Right lobe of liver (tissue), 6 donors: ENCODE measurements at places on chromosomes 13 and 19.
A peak's percentile ranks its signal among the peaks of the same experiment; 100 is the strongest.

DNA sequence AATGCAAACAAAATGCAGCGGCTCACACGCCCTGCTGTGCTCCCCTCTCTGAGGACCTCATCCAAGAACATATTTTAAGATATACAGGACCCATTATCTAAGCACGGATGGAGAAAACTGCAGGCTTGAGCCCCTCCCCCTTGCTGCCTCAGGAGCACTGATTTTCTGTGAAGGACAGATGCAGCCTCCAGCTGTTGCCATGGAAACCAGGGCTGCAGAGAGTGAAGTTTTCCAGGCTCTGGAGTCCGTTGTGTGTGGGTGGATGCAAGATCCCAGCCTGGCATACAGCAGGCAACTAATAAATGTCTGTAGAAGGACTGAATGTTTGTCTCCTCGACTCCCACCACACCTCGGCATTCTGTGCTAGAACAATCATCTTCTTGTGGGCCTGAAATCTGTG, 105.6 kb upstream of the PEG3 start:
- H3K27ac ChIP-seq, result no peak overlapping the region
- H3K4me1 ChIP-seq, result no peaks in the 10 kb centered on the region
- no peak overlapping the region for H3K4me3 ChIP-seq
- no peaks in the 10 kb centered on the region for H3K27me3 ChIP-seq

GRCh38 chr19:17086120-17086519, 10.5 kb downstream of the MYO9B start:
- no peaks in the 10 kb centered on the region for H3K27me3 ChIP-seq
- no peak overlapping the region for H3K4me3 ChIP-seq
- no peaks in the 10 kb centered on the region for H3K36me3 ChIP-seq
- DNase-seq, result no peak
- H3K27ac ChIP-seq, result no peak overlapping the region

- H3K4me3 ChIP-seq, result no peak overlapping the region
- no peak for DNase-seq
- no peaks in the 10 kb centered on the region for H3K27me3 ChIP-seq
- no peaks in the 10 kb centered on the region for H3K36me3 ChIP-seq
Measured at GRCh38 chr13:80070024-80070703, 270.8 kb downstream of the SPRY2 start.

DNA sequence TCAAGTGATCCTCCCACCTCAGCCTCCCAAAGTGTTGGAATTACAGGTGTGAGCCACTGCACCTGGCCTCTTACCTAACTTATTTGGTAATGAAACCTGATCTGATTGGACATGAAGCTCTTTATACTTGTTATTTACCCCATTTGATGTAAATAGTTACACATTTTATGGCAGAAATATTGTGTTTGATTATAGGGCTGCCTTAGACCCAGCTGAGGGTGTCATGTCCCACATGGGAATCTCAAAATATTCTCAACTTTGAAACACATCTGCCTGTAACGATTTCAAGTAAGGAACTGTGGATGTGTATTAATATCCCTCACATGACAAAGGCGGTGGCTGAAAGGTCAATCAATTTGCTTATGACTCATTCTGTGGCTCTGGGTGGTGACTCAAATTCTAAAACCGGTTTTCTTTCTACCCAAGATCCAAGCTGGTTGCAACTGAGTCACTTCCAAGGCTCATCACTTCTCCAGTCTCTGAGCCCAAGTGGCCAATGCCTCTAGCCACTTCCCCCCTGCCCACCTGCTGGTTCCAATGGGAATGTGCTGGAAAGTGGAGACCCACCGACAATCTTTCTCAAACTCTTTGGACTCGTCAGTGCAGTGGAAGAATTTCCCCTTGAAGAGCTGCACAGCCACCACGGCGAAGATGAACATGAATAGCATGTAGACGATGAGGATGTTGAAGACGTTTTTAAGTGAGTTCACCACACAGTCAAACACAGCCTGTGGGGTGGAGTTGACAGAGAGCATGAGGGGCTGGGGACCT, 110.9 kb downstream of the IER2 start:
- no peaks in the 10 kb centered on the region for H3K36me3 ChIP-seq
- no peaks in the 10 kb centered on the region for H3K27me3 ChIP-seq
- H3K4me1 ChIP-seq, result no peaks in the 10 kb centered on the region
- no peak for DNase-seq
- no peak overlapping the region for H3K4me3 ChIP-seq

- no peak overlapping the region for H3K4me3 ChIP-seq
- no peaks in the 10 kb centered on the region for H3K27me3 ChIP-seq
- no peak overlapping the region for H3K27ac ChIP-seq
- H3K4me1 ChIP-seq, result no peaks in the 10 kb centered on the region
- DNase-seq, result no peak
- H3K36me3 ChIP-seq, result no peaks in the 10 kb centered on the region
Measured at GRCh38 chr13:26813321-26813979, 52.9 kb upstream of the GPR12 start.

- H3K36me3 ChIP-seq, result no peaks in the 10 kb centered on the region
- no peaks in the 10 kb centered on the region for H3K27me3 ChIP-seq
- H3K4me3 ChIP-seq, result no peak overlapping the region
Measured at GRCh38 chr13:23141964-23142363, 38.8 kb upstream of the SGCG start.

- H3K36me3 ChIP-seq, result no peaks in the 10 kb centered on the region
- H3K4me1 ChIP-seq, result no peaks in the 10 kb centered on the region
- H3K27me3 ChIP-seq, result no peaks in the 10 kb centered on the region
- DNase-seq, result no peak
- H3K4me3 ChIP-seq, result no peak overlapping the region
Measured at GRCh38 chr19:3248728-3249326, 24.4 kb downstream of the CELF5 start.

DNA sequence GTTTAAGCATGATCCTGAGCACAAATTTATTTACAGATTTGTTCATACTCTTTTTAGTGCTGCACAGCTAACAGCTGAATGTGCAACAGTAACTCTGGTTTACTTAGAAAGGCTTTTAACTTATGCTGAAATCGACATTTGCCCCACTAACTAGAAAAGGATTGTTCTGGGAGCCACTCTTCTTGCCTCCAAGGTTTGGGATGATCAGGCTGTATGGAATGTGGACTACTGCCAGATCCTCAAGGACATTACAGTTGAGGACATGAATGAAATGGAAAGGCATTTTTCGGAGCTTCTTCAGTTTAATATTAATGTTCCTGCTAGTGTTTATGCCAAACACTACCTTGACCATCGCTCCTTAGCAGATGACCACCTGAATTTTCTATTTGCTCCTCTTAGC, 16.0 kb downstream of the ZNF100 start:
- H3K4me1 ChIP-seq, result no peaks in the 10 kb centered on the region
- H3K27ac ChIP-seq, result no peak overlapping the region
- H3K36me3 ChIP-seq, result peaks cover 9% of the 10 kb centered on the region

DNA sequence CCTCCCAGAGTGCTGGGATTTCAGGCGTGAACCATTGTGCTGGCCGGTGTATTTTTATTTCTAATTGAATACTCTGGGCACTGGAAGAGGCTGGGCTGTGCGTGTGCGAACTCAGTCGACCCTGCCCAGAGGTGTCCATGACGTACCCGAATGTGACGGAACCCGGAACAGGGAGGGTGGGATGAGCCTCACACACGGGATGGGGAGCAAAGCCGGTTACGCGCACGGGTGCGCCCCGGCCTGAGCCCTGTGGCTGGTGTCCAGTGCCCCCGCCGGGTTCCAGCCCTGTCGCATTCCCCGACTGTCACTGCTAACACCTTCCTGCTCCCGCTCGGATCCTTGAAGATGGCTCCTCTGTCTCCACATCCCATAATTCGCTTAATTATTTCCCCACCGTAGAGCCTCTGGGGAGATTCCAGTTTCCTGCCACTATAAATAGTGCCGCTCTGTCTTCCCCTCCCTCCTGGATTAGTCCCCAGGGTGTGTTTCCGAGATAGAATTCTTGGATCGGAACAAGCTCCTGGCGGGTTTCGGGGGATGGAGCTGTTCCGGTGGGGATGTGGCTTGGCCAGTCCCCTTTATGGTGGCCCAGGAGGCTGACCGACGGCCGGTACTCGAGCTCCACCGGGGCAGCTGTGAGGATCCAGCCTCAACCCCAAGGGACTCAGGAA, 22.0 kb downstream of the SBNO2 start:
- H3K4me3 ChIP-seq, result no peak overlapping the region
- no peaks in the 10 kb centered on the region for H3K36me3 ChIP-seq
- peak overlapping the region; percentile 32 for H3K27ac ChIP-seq
- no peak for DNase-seq
- no peaks in the 10 kb centered on the region for H3K27me3 ChIP-seq

GRCh38 chr19:3768015-3768747, 3.8 kb downstream of the RAX2 start:
- no peaks in the 10 kb centered on the region for H3K36me3 ChIP-seq
- no peaks in the 10 kb centered on the region for H3K4me1 ChIP-seq
- no peaks in the 10 kb centered on the region for H3K27me3 ChIP-seq
- no peak for DNase-seq
- H3K4me3 ChIP-seq, result no peak overlapping the region

DNA sequence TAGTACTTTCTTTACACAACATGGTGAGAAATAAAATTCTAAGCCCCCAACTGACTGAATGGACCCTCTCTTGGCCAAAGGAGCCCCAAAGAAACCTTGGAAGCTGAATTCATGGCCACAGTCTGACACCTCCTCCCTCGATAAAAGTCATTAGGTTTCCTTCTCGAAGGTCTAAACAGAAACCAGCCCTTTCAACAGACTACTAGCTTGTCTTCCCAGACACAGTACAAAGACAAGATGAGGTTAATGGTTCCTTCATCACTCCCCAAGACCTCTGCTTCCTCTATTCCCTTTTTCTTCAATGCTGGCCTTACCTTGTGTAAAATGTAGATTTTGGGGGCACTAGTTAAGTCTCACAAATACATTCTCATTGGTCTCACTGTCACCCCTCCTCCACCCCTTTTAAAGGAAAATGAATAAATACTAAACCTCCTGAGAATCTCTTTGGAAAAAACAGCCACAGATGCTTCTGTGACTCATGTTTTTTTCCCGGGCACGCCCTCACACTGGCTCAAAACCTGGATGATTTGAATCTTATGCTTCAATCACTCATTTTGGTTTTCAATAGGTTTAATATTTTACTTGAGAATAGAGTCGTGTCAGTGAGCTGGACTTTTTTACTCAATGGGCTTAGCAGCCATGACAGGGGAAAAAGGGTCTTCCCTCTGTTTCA, 65.8 kb upstream of the MED4 start:
- peak overlapping the region; percentile 53 for H3K27ac ChIP-seq
- no peaks in the 10 kb centered on the region for H3K4me1 ChIP-seq
- no peak overlapping the region for H3K4me3 ChIP-seq
- DNase-seq, result no peak

- no peak for DNase-seq
- no peak overlapping the region for H3K4me3 ChIP-seq
- H3K36me3 ChIP-seq, result no peaks in the 10 kb centered on the region
- H3K27ac ChIP-seq, result no peak overlapping the region
- no peaks in the 10 kb centered on the region for H3K27me3 ChIP-seq
Measured at GRCh38 chr19:18309525-18310064, 13.3 kb downstream of the LSM4 start.

- no peaks in the 10 kb centered on the region for H3K27me3 ChIP-seq
- no peaks in the 10 kb centered on the region for H3K4me1 ChIP-seq
- DNase-seq, result no peak
Measured at GRCh38 chr19:15962319-15962718, 13.5 kb downstream of the OR10H4 start.

DNA sequence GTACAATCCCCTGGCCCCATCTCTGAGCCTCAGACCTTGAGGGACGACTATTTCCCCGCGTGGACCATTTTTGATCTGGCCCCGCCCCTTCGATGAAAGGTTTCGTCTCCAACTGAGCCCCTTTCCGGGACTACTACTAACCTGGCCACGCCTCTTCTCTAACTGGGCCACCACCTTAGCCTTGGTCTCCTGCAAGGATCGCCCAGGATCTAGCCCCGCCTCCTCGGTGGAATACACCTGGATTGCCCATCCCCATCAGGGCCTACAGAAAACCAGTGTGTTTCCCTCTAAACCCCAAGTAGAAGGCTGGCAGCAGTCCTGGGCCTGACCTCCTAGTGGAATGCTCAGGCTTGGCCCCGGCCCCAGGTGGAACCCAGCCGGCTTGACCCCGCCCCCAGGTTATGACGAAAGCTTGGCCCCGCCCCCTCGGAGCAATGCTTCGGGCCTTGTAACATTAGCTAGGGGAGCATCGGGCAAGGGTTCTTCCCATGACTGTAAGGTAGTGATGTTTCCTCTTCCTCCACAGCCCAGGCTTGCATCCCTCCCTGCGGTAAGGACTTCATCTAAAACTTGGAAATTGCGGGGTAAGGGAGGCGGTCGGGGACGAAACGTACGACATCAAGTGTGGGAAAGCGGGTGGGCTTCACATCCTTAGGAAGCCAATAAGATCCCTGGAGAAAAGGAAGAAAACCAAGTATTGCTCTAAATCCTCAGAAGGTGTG, 9.1 kb downstream of the SPACA6 start:
- H3K36me3 ChIP-seq, result no peaks in the 10 kb centered on the region
- H3K4me3 ChIP-seq, result no peak overlapping the region
- no peak overlapping the region for H3K27ac ChIP-seq
- H3K4me1 ChIP-seq, result no peaks in the 10 kb centered on the region

- no peak overlapping the region for H3K27ac ChIP-seq
- no peaks in the 10 kb centered on the region for H3K27me3 ChIP-seq
- H3K4me3 ChIP-seq, result no peak overlapping the region
- no peaks in the 10 kb centered on the region for H3K36me3 ChIP-seq
- no peak for DNase-seq
- no peaks in the 10 kb centered on the region for H3K4me1 ChIP-seq
Measured at GRCh38 chr19:5238700-5239099, 101.9 kb downstream of the PTPRS start.

DNA sequence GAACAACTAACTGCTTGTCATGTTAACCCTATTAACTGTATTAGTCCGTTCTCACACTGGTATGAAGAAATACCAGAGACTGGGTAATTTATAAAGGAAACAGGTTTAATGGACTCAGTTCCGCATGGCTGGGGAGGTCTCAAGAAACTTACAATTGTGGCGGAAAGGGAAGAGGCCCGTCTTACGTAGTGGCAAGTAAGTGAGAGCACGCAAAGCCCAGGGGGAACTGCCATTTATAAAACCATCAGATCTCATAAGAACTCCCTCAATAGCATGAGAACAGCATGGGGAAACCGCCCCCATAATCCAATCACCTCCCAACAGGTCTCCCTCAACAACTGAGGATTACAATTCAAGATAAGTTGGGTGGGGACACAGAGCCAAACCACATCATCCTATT, 34.7 kb downstream of the PHF11 start:
- DNase-seq, result no peak
- no peaks in the 10 kb centered on the region for H3K27me3 ChIP-seq
- H3K36me3 ChIP-seq, result no peaks in the 10 kb centered on the region
- H3K4me3 ChIP-seq, result no peak overlapping the region
- no peaks in the 10 kb centered on the region for H3K4me1 ChIP-seq
- H3K27ac ChIP-seq, result no peak overlapping the region

- peaks cover 41% of the 10 kb centered on the region for H3K27me3 ChIP-seq
- no peak for DNase-seq
- H3K27ac ChIP-seq, result no peak overlapping the region
- H3K4me1 ChIP-seq, result no peaks in the 10 kb centered on the region
Measured at GRCh38 chr19:920051-920864, 3.1 kb downstream of the KISS1R start.
